ENCODE measurements at places on chromosomes 7 and 10.

DNA sequence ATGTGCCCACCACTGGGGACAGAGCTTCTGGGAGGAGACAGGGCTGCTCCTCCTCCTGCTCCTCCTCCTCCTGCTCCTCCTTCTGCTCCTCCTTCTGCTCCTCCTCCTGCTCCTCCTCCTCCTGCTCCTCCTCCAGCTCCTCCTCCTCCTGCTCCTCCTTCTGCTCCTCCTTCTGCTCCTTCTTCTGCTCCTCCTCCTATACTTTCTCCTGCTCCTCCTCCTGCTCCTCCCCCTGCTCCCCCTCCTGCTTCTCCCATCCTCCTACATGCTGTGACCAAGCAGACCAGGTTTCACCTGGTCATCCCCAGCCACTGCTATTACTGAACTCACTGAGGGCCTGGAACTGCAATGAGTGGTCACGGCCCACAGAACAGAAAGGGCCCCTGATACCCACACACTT lies 154.0 kb upstream of the PPP2R2D start:
- DNase-seq, result peak; percentile 11

DNA sequence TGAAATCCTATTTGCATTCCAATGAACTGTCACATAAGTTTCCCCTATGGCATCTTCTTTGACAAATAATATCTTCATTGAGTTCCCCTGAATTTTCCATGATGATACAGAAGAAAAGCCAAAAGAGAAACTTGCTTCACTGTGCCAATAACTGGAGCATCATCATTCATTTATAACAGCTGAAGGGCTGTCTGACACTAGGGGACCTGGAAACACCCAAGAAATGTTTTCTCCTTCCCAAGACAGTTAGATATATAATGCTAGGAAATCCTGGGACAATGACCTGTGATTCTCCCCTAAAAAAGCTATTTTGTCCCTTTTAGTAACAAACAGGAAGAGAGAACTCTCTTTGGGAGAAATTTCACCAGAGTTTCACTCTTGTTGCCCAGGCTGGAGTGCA lies 133.6 kb downstream of the SEMA3C start:
- DNase-seq, result no peak

- no peak for DNase-seq
These were observed 74.3 kb upstream of the CSTF2T start for GRCh38 chr10:51773681-51774080.

DNA sequence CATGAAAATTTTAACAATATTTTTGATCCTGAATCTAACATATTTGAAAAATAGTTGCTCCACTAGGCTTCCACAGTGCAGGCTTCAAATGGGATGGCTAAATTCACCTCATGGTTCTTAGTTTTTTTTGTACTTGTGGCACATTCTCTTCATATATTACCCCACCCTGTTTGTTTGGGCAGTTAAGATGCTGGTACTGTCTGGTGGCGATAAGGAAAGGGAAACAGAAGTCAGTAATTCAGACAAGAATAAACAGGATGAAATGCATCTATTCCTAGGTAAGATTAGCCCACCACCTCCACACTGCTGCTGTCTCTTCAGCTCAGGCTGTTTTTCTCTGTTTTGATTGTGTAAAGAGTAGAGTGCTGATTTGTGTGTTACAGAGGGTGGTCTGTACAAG lies 44.2 kb downstream of the GLRX3 start:
- no peak for DNase-seq

- DNase-seq, result no peak
These were observed 241.5 kb upstream of the SP8 start for GRCh38 chr7:21028186-21028585.

GRCh38 chr7:923108-924041 lies 31.1 kb downstream of the ADAP1 start:
- DNase-seq, result peak; percentile 88

DNA sequence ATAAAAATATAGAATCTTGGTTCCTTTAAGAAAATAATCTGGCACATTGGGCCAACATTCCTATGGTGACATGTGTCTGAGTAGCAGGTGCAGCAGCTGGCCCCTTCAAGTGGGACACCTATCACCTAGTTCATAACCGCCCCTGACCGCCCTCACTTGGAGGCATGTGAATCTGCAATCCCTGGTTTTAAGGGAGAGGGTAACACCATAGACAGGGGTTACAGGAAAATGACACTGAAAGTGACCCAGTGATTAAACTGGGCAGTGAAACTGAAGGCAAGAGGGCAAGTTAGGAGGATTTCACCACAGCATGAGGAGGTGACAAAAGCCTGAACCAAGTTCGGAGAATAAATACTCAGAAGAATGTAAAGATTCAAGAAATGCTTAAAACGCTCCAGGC lies 1.1 kb downstream of the RSU1 start:
- DNase-seq, result peak; percentile 31

DNA sequence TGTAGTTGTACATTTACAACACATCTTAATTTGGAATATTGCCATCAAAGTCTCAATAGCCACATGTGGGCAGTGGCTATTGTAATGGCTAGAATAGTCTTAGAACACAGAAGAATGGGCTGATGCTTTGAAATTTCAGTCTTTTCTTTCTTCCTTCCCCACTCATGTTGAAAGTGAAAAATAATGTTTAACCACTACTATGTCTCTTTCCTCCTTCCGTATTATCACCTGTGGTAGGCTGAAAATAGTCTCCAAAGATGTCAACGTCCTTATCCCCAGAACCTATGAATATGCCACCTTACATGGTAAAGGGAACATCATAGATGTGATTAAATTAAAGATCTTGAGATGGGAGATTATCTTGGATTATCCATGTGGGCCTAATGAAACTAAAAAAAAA lies 154.0 kb downstream of the SUGCT start:
- no peak for DNase-seq

DNA sequence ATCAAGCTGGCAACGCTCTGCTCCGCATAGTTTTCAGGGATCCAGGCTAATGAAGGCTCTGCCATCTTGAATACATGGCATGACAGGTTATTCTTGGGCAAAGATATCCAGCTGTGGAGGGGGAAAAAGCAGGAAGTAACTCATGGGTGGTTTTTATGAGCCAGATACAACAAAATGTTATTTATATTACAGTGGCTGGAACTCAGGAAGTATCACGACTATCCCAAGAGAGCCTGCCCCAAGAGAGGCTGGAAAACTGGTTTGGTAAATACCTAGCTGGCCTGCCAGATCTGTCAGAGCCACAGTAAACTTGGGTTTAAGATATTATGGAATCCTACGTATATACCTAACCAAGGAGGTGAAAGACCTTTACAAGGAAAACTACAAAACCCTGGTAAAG lies 462.8 kb upstream of the ANKRD30A start:
- no peak for DNase-seq

DNA sequence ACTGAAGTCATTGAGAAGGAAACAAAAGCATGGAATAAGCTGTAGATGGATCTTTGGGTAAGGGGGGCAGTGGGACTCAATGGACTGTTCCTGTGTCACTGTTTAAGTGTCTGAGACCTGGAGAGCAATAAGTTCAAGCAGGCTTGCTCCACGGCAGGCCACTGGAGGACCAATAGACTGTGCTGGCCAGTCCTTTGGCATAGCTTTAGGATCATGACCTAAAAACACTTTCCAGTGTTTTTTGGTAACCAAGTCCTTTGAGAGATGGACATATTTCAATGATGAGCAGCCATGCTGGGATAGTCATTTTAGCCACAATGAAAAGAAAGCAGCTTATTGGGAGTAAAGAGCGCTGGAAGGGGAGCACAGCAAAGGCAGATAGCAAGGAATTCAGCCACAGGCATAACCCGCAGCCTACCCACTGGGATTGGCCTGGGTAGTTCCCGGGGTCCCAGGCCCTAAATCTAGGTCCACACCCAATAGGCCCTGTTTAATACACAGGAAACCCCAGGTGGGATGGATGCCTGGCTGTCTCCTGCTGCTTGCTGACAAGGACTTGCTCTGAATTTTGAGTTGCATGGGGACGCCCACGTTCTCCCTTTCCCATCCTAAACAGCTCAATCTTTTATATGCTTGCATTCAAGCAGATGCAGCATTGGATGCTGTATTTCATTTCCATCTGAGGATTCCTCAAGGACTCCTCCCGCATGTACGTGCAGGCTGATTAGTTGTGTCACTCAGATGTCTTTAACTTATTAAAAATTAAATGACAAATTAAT lies 727.2 kb downstream of the KCNMA1 start:
- DNase-seq, result no peak

DNA sequence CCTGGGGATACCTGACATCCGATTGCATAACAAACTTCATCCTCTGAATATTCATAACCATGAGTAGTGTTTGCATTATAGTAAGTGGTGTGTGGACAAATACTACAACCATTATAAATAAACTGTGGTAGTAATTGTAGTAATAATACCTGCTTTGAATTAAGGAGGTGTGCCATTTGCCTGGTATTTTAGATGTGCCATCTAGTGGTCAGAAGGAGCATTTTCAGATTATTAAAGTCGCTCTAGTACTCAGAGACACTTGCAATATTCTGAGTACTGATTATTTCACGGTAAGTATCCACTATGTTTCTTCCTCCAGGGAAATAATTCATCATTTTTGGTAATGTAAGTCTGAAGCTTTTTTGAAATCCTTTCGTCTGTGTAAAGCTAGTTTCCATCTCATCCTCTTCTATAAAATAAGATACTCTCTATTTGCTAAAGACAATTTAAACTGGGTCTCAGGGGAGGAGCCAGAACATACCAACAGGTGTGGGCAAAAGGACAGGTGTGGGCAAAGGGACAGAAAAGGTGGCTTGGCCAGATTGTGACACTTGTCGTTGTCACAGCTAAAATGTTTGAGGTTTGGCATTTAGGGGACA lies 115.3 kb upstream of the WDR11 start:
- DNase-seq, result peak; percentile 36

- DNase-seq, result no peak
These were observed 1217.7 kb upstream of the CELF2 start for GRCh38 chr10:9800011-9800410.

DNA sequence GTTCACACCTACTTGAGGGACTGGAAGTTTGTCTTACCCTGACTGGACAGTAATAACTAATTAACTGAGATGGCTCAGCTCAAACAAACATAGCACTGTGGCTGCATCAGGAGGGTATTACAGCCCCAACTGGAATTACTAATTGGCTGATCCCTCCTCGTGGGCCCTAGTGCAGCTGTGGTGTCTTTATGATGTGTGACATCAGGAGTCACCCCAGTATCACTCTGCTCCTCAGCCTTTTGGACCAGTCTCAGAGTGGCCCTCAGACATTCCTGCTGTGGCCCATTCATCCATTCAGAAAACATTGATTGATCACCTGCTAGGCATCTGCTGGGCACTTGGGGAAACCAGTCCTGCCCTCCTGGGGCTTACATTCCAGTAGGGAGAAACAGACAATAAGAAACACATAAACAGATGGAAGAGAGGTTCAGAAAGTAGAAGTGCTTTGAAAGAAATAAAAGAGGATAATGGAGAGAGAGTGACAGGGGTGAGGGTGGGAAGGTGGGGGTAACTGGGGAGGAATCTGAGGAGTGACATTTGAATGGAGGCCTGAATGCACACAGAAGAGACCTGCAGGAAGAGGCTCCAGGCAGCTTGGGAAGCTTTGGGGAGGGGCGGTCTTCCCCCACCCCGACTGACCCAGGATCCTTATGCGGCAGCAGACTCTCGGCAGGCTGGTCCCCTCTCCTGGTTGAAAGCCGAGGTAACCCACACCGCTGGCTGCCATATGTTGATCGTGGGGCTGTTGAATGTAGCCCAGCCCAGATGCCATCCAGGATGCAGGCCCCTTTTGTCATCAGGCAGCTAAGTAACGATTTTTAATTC lies 113.1 kb downstream of the C10orf105 start:
- no peak for DNase-seq

Measured in inflammatory macrophage treated with lipopolysaccharide for 1 hour (primary cell).